ENCODE measurements at places on chromosomes 6 and 20.

- DNase-seq = no peak
These were observed 3.6 kb downstream of the SULF2 start for GRCh38 chr20:47781632-47782031.

- DNase-seq = no peak
These were observed 463.3 kb downstream of the DOK5 start for GRCh38 chr20:54938707-54939106.

DNA sequence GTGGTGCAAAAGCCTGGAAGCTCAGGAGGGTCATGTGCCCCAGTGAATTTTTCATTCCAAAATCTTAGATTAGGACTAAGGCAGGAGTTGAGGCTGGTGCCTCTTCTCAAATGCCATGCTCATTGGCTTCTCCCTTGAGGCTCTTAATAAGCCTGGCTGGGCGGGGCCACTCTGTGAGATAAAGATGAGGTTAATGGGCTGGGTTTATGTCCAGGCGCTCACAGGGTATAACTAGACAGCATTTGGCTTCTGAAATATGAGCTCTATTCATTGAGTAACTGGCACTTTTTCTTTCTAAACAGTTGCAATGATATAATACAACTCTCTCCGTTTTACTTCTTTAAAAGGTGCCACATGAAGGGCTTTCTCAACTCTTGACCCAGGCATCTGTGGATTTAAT is 156.3 kb downstream of the SCML4 start:
- no peak for DNase-seq

DNA sequence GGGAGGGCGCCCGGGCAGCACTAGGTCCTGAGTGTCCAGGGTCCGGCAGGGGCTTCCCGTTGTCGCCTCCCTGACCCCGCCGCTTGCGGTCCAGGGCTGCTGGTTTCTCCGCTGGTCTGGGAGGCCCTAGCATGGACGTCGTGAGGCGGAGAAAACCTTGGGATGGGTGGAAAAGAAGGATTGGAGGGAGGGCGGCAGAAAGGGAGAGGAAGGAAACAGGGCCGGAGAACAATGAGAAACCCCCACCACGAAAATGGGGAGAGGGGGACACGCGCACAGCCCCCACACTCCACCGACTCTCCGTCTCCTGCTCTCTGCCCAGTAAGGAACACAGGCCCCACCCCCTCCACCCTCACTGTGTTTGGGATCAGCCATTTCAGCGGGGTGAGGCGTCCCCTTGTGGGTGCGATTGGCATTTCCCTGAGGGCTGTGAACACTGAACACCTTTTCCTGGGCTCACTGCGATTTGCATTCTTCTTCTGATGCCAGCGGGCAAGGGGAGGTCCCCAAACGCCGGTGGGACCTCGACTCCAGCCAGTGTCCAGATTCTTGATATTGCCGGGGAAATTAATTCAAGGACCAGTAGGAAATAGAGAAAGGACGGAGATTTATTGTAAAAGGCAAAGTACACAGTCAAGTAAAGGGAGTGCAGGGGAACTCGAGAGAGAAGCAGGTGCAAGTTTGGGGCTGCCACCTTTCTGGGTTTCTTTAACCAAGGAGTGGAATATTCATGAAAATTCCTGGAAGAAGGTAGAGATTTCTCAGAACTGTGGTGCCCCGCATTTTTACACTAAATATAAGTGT is 3.3 kb upstream of the RAET1G start:
- DNase-seq = peak; percentile 92

GRCh38 chr20:45487231-45487635 is 17.7 kb downstream of the WFDC2 start:
- no peak for DNase-seq

DNA sequence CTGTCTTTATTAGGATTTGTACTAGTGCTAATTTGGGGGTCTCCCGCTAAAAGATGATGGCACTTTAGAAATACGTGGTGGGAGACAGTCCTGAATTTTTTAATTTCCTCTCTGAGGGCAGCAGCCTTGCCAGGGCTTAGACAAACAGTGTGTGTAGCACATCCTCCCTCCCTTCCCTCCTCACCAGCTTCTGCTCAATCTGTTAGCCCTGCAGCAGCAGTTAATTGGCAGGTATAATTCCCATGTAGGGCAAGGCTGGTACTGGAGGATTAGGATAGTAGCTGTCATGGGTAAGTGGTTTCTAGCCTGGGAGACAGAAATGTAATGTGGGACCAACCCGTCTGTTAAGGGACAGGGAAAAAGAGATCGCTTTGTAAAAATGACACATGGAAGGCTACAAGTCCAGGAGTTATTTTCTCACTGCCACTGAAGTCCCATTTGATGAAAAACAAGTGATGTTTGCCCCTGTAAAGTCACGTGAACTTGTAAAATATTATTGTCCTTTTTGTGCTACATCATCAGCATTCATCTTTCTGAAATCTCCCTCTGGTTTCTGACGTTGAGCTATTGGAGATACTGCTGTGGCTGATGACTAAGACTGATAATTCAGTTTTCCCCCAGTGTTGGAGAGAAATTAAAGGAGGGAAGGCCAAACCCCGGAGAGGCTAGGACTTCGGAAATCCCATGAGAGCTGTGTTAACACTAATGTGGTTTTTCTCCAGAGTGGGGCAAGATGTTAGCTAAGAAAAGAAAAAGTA is 40.6 kb downstream of the CTNNBL1 start:
- DNase-seq = no peak
